ENCODE measurements at places on chromosomes 2 and 18.

GRCh38 chr2:160256507-160256906, 56.4 kb upstream of the ITGB6 start:
- DNase-seq: no peak

GRCh38 chr18:58768293-58768974, 96.2 kb upstream of the ZNF532 start:
- DNase-seq: peak; percentile 70

- DNase-seq: no peak
Observed at GRCh38 chr2:51995293-51995692, 963.4 kb upstream of the NRXN1 start.

DNA sequence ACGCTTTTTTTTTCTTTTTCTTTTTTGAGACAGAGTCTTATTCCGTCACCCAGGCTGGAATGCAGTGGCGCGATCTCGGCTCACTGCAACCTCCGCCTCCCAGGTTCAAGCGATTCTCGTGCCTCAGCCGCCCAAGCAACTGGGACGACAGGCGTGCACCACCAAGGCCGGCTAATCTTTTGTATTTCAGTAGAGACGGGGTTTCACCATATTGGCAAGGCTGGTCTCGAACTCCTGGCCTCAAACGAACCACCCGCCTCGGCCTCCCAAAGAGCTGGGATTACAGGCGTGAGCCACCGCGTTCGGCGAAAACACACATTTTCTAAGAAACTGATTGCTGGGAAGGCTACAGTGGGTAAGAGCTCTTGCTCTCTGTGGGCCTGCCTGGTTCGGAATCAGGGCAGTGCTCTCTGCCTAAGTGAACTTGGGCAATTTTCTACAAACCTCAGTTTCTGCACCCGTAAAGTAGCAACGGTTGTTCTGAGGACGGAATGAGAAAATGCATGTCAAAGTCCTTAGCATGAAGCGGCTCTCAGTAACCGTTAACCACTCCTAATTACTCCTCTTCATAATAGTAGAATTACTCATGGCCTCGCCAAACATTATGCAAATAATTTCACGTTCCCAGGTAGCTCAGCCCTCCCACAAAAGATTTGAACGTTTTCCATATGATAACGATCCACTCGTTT, 1.0 kb upstream of the PMAIP1 start:
- no peak for DNase-seq

- no peak for DNase-seq
Observed at GRCh38 chr2:66498289-66498975, 63.5 kb downstream of the MEIS1 start.

- DNase-seq: peak; percentile 27
Observed at GRCh38 chr2:189633392-189633811, 27.9 kb upstream of the ASNSD1 start.

GRCh38 chr18:23131693-23132319, 3.5 kb upstream of the CABLES1 start:
- peak; percentile 83 for DNase-seq

- peak; percentile 69 for DNase-seq
Observed at GRCh38 chr2:70977605-70978205, 725 bp upstream of the ANKRD53 start.

DNA sequence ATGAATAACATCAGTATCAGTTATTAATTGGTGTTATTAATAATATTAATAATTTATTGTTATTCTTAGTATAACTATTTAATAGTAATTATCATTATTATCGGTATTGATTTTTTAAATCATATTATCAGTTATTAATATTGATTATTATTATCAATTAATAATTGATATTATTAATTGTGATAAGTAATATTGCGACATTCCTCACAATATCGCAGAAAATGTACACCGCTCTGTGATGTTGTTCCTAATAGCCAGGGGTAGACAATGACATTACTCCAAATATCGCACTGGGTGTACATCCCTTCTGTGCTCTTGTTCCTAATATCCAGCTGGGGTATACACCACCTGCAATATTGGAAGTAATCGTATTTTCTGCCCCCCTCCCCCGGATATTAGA, 23.3 kb upstream of the NAGK start:
- DNase-seq: no peak

- DNase-seq: no peak
Observed at GRCh38 chr18:32358075-32358474, 112.6 kb downstream of the GAREM1 start.

DNA sequence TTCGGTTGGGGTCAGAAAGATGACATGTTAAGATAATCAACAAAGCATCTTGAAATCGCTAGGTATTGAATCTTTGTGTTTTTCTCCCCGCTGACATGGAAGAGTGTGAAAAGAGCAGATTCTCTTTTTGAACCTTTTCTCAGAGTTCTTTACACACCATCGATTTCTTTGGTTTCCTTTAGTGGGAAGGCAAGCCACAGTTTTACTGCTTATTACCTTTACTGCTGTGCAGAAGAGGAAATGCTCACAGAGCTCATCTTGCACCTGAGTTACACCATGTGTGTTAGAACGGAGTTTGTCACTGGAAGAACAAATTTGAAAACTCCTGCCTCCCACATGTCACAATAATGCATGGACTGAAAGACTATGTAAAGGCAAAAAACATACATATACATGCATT, 45.3 kb upstream of the PDK1 start:
- no peak for DNase-seq

DNA sequence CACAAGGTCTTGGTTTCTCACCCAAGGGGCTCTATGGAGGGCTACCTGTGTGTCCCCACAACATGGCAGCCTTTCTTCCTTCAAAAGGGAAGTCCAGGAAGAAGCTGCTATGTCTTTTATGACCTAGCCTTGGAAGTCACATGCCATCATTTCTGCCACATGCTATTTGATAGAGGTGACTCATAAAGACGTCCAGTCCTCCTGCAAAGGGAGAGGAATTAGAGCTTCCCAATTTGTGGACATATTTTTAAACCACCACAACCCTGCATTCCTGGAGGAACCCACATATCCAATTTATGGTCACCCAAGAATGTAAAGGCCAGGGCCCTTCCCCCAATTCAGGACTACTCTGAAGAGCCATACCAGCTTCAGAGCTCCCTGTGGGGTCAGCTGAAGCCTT, 246.2 kb downstream of the CYP26B1 start:
- no peak for DNase-seq

- no peak for DNase-seq
Observed at GRCh38 chr2:110732422-110733413, at the start of gene ACOXL. TSS of gene ACOXL (plus strand) at chr2:110732573. CDS start at chr2:110768390, 35,817 bp downstream.

DNA sequence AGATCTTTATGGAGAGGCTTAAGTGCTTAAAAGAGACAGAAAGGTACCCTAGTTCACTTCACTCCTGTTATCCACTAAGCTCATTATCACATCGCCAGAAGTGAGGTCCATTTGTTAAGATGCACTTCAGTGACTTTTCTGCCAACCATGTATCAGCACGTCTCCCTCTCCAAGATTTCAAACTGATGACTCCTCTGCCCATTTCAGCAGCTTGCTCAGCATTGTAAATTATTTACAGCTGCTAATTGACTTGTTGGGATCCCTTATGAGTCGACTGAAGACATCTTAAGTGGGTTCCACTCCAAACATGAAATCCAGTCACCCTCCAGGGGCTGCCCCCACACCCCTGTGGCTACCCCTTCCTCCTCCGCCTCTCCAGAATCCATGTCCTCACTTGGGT, 37.3 kb downstream of the DIPK1C start:
- DNase-seq: no peak

GRCh38 chr2:137957033-137957432, 7.2 kb upstream of the HNMT start:
- no peak for DNase-seq

- no peak for DNase-seq
Observed at GRCh38 chr2:42929546-42930024, 137.2 kb upstream of the HAAO start.

- peak; percentile 3 for DNase-seq
Observed at GRCh38 chr2:219987830-219988229, 360.4 kb downstream of the SLC4A3 start.

DNA sequence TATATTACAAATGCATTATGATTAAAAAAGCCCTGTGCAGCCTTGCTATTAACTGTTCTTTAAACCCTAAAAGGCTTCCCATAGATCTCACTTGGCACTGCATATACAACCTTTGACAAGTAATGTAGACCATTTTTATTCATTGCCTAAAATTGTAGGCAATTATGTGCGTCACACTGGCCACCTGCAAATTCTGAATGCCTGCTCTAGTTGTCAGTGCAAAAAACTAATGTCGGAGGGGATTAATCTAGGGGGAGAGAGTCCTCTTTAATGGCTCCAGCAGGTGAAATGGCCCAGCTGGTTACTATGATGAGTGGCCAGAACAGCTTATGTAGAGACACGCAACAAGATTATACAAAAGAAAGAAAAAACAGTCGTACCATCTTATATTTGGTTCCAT, 123.2 kb downstream of the OLA1 start:
- DNase-seq: no peak

GRCh38 chr2:203761121-203761520, 54.7 kb downstream of the CD28 start:
- peak; percentile 10 for DNase-seq

- DNase-seq: no peak
Observed at GRCh38 chr2:138433995-138434951, 67.3 kb upstream of the SPOPL start.

DNA sequence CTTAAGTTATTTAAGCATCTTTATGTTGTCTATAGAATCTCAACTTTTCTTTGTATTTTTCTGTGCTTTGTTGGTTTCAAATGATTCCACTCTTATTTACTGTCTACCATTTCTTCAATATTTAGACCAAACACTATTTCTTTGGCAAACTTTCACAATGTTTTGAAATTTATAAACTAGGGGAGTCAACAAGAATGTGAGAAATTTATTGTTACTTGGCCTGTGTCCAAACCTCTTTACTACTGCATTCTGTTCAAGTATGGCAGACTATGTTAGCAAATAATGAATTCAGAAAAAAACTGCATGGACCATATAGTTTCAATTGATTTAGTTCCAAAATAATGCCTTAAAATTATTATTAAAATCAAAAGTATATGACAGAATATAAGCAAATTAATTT, 470.2 kb downstream of the FBXO15 start:
- DNase-seq: no peak
